Endodermal cell (in vitro differentiated cells): ENCODE measurements at places on chromosomes 1 and 21. TPM values are rescaled to one million over a fixed set of nuclear protein-coding genes. Genes with fewer than 3 reads are reported as not detected.

DNA sequence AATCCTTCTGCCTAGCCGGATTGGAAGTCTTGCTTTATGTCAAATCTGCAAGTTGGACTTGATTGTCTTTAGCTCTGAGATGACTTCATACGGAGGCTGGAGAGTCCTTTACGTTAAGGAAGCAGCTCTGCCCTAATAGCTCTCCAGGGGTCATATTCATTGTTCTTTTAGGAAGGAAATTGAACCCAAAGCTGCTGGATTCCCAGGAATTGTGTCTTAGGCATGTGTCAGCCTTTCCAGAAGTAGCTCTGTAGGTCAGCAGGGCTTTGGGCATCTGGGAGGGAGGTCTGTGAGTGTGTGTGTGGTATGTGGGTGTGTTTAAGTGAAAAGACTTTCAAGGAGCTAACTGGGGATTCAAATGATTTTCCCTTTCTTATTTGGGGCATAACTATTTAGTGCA, 82.4 kb downstream of the ABCA4 start:
- H3K4me3 ChIP-seq, result no peak overlapping the region
- H3K27ac ChIP-seq, result no peak overlapping the region
- H3K4me1 ChIP-seq, result no peaks in the 10 kb centered on the region

DNA sequence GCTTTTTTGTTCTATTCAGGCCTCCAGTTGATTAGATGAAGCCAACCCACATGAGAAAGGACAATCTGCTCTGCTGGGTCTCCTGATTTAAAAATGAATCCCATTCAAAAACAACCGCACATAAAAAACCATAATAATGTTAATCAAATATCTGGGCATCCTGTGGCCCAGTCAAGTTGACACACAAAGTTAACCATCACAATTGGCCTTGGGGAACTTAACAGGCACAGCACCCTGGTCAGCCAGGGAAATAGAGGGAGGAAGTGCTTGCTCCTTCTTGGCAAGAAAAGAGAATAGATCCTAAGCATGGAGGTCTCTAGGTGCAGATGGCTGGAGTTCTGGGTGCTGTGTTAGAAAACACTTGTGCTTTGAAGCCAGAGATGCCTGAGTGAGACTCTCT, 109.6 kb upstream of the OLIG2 start:
- no peak overlapping the region for H3K4me3 ChIP-seq
- no peak for DNase-seq
- H3K36me3 ChIP-seq, result no peaks in the 10 kb centered on the region
- no peak overlapping the region for H3K27ac ChIP-seq
- no peaks in the 10 kb centered on the region for H3K4me1 ChIP-seq

DNA sequence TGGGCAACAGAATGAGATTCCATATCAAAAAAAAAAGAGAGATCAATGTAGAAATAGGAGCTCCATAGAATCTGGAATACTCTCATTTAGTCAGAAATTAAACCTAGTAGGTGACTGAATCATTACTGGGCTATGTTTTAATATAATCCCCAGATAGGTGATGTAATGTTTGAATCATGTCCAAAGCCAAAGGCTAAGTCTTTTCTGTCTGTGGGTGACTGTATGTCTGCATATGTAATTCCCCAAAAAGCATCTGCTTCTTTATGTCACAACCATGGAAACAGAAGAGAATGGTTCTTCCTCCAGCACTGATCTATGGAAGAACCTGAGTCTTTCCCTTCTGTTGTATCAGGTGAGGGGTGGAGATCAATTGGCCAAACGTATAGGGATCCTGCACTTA, 5.8 kb downstream of the LAMC2 start:
- DNase-seq, result no peak
- H3K4me3 ChIP-seq, result no peak overlapping the region
- no peaks in the 10 kb centered on the region for H3K36me3 ChIP-seq
- H3K4me1 ChIP-seq, result no peaks in the 10 kb centered on the region
- H3K27me3 ChIP-seq, result peaks cover 33% of the 10 kb centered on the region

DNA sequence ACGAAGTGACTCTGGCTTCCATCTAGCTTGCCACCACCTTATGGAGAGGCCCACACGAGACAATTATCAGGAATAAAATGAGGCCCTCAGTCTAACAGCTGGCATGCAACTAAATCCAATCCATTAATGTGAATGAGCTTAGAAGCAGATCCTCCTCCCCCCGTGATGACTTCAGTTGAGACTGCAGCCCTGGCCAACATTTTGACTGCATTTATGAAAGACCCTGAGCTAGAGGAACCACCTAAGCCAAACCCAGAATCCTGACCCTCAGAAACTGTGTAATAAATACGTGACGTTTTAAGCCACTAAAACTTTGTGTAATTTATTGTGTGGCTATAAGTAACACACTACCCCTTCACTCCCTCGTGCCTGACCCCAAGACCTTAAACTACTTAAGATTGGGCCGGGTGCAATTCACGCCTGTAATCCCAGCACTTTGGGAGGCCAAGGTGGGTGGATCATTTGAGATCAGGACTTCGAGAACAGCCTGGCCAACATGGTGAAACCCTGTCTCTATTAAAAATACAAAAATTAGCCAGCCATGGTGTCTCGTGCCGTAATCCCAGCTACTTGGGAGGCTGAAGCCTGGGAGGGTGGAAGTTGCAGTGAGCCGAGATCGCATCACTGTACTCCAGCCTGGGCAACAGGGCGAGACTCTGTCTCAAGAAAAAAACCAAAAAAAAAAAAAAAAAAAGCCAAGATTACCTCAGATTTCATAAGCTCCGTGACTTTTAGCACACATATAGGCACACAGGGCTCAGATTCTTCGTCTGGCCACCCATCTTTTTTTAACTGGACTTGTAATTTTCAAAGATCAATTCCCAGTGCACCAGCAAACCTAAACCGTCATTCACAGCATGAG, 72.5 kb downstream of the ENAH start:
- peak overlapping the region; percentile 8 for H3K27ac ChIP-seq
- no peak overlapping the region for H3K4me3 ChIP-seq
- H3K36me3 ChIP-seq, result peaks cover 26% of the 10 kb centered on the region
- H3K4me1 ChIP-seq, result peaks cover 3% of the 10 kb centered on the region

Gene PCSK9
- total RNA-seq, result 59.9 and 60.0 TPM in 2 replicates

Gene SLAMF9
- total RNA-seq, result not detected in 2 replicates
